ENCODE measurements at places on chromosomes 6 and 20.
A peak's percentile ranks its signal among the peaks of the same experiment; 100 is the strongest.

DNA sequence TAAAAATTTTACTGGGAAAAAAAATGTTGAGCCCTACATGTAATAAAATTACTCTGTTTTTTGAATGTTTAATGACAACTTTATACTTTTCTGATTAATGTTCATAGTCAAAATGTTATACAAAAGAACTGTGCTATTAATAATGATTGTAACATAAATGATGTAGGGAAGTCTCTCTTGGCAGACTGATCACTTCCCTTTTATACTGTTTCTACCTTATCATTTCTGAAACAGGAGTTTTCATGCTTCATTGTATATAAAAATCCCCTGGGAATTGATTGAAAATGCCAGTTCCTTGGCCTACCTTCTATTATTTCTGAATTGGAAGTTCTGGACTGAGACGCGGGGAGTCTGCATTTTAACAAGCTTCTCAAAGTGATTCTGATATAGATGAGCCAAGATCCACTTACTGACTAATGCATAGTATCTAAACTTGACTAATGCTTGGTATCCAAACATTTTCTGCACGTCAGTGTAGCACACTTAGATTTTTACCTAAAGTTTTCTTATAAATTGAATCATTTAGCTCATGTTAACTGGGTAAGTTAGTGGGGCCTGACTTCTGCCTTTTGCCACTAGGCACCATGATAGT is 7.2 kb upstream of the HDAC2 start:
- DNase-seq: no peak

DNA sequence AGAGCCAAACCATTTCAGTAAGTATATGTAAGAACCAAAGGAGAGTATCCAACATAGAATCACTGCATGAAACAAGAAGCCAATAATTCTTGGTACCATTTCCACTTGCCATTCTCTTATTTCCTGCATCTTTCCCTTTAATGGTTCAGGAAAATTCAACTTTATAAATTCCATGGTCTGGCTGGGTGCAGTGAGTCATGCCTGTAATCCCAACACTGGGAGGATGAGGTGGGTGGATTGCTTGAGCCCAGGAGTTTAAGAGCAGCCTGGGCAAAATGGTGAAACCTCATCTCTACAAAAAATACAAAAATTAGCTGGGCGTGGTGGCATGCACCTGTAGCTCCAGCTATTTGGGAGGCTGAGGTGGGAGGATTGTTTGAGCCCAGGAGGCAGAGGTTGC is 21.2 kb downstream of the NHLRC1 start:
- DNase-seq: no peak

DNA sequence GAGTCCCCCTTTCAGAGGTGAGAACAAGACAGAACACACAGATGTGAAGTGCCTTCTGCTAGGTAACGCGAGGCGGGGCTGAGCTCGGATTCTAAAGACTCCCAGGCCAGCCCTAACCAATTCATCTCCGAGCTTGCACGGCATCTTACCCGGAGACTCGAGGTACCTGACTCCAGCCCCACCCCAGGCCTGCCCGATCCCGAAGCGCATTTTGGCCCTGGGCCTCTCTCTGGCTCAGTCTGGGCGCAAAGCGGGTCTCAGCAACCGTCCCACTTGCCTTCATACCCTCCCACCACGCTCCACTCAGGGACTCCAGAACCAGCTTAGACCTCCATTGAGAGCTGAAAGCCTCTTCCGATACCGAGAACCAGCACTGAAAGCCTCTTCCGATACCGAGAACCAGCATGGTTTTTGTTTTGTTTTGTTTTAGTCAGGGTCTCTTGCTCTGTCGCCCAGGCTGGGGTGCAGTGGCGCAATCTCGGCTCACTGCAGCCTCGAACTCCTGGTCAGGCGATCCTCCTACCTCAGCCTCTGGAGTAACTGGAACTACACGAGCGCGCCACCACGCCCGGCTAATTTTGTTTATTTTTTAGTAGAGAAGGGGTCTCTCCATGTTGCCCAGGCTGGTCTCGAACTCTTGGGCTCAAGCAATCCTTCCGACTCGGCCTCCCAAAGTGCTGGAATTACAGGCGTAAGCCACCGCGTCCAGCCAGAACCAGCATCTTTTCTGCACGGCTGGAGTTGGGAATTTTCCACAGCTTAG is 557 bp upstream of the DYNLRB1 start:
- peak; percentile 73 for DNase-seq

GRCh38 chr6:158648682-158649131 is 1.1 kb upstream of the SYTL3 start:
- DNase-seq: no peak

GRCh38 chr6:5085648-5086293 is 630 bp downstream of the PPP1R3G start:
- DNase-seq: no peak

DNA sequence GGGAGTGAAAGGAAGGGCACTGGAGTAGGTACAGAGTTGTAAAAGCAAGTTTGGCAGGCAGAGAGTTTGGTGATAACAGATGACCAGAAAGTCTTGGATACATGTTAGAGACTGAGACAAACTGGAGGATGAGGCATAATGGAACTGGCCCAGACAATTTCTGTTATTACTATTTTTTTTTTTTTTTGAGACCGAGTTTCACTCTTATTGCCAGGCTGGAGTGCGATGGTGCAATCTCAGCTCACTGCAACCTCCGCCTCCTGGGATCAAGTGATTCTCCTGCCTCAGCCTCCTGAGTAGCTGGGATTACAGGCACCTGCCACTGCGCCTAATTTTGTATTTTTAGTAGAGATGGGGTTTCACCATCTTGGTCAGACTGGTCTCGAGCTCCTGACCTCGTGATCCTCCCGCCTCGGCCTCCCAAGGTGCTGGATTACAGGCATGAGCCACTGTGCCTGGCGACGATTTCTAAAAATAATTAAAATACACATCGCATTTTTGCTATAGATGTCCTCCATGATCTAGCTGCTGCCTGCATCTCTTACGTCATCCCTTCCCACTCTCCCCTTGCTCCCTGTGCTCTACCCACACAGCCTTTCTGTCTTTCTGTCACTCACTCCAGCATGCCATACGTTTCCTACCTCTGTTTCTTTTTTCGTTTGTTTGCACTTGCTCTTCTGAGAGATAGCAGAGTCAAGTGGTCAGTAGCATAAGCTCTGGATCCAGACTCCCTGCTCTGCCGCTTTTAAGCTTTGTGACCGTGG is 23.5 kb downstream of the MAPK14 start:
- peak; percentile 15 for DNase-seq

DNA sequence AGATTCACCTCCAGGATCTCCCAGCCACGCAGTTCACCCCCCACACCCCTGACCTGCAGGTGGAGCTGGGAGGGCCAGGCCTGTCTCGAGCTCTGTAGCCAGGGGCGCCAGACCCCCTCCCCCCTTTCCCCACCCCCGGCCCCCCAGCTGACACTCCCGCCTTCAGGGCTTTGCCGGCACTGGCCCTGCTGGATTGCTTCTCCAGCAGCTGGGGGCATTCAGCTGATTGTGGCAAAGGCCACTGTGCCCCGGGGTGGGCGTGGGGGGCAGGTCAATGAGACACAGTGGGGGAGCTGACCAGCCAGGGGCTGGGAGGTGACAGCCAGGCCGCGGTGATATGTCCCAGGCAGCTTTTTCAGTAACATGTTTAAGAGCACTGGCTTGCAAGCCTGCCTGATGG is 22.2 kb downstream of the ZBP1 start:
- no peak for DNase-seq

DNA sequence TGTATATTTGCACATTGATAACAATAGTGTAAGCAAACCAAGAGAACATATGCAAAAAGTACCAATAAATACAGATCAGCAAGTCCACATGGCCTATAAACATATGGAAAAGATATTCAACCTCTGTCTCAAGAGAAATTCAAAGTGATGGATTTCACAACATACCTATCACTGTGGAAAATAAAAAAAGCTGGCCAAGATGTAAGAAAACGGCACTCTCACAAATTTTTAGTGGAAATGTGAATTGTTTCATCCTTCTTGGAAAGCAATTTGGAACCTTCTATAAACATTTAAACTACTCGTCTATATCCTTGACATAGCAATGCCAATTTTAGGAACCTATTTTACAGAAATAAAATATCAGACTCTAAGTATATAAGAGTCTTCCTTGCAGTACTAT is 559.8 kb downstream of the QKI start:
- no peak for DNase-seq

GRCh38 chr6:139284789-139285188 is 7.0 kb downstream of the TXLNB start:
- no peak for DNase-seq

GRCh38 chr20:58231683-58232082 is 3.2 kb upstream of the ANKRD60 start:
- no peak for DNase-seq

- DNase-seq: no peak
Measured at GRCh38 chr20:5567644-5568043, 182.6 kb upstream of the SHLD1 start.

DNA sequence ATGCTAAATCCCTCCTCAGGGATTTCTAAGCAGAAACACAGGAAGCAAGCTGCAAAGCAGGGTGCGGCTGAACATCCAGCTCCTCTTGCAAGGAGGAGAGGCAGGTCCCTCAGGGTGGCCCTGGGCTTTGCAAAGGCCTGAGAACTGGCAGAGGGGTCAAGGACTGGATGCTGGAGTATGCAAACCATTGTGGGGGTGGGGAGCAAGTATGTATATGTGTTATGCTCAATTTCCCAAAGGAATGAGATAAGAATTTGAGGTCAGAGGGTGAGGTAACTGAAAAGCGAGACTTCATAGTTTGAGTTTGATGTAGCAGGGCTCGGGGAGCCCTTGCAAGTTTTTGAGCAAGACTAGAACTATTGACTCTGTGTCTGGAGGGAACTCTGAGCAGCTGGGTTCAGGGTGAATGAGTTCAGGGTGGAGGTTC is 11.2 kb downstream of the SLC22A2 start:
- no peak for DNase-seq

GRCh38 chr6:80341330-80341729 is 234.9 kb downstream of the BCKDHB start:
- no peak for DNase-seq

GRCh38 chr6:160933256-160933655 is 58.3 kb upstream of the MAP3K4 start:
- no peak for DNase-seq

- no peak for DNase-seq
Measured at GRCh38 chr6:19752746-19753145, 84.4 kb upstream of the ID4 start.

DNA sequence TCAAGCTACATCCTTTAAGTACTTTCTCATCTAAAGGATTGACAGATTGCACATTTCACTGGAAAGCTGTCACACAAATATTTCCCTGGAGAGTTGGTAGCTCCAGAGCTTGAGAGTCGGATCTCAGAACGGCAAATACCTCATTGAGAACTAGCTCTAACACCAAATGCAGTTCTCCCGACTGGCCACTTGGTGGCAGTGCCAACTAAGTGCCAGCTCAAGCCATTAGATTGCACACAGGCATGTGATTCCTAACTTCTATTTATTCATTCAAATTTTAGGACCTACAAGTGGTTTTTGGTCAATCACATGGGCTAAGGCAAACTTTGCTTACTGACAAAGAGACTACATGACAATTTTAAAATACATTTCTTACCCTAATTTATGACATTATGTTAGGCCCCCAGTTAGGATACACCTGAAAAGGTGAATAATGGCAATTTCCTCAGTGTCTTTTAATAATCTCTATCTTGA is 7.9 kb upstream of the MCHR2 start:
- DNase-seq: no peak

DNA sequence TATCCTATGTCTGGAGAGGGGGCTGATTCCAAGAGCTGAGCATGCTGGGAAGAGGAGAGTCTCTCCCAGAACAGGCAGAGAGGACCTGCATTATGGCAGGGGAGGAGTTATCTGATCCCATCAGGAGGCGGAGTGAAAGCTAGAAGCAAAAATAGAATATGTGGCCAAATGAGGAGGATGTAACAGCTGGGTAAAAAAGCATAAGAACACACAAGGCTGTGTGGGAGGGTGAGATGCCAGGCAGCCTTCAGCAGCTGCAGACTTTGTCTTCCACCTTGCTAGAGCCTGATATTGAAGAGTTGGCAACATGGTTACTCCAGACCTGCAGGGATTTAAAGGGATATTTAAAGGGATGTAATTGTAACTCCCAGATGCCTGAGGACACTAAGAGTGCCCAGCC is 167.1 kb downstream of the PTPRT start:
- no peak for DNase-seq

DNA sequence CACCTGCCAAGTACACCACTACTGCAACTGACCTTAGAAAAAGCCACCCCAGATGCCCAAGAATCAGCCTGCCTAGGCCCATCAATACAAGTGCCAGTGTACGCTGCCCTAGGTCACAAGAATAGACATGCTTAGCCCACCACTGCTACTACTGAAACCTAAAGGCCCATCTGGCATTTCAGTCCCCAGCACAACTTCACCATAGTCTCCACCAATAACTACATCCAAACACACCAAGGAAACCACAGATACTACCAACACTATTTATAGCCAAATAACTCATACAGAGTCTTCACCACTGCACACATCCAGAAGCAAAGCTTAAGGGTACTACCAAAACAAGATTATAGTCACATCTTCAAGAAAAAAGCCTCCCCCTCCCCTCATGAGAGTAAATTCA is 28.2 kb downstream of the TREML4 start:
- no peak for DNase-seq

- no peak for DNase-seq
Measured at GRCh38 chr6:6649824-6650349, 61.4 kb downstream of the LY86 start.
